Psoas muscle (tissue), 8 donors: ENCODE measurements at places on chromosomes 16 and 17.

DNA sequence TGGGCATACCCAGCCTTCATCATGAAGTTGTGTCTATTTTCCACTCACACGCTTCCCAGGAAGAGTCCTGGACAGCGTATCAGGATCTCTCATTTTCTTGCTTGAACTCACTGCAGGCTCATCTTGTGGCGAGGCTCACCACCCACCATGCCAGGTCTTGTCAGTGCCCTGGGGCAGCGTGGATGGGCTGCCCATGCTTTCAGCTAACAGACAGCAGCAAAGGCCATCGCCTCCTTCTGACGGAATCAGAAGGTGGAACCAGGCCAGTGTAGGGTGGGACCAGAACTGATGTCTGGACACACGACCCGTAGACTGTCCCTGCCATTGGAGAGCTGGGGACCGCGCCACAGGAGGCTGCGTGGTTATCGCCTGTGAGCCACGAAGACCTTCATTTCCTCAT lies 169.4 kb downstream of the FOXL1 start:
- DNase-seq: no peak

DNA sequence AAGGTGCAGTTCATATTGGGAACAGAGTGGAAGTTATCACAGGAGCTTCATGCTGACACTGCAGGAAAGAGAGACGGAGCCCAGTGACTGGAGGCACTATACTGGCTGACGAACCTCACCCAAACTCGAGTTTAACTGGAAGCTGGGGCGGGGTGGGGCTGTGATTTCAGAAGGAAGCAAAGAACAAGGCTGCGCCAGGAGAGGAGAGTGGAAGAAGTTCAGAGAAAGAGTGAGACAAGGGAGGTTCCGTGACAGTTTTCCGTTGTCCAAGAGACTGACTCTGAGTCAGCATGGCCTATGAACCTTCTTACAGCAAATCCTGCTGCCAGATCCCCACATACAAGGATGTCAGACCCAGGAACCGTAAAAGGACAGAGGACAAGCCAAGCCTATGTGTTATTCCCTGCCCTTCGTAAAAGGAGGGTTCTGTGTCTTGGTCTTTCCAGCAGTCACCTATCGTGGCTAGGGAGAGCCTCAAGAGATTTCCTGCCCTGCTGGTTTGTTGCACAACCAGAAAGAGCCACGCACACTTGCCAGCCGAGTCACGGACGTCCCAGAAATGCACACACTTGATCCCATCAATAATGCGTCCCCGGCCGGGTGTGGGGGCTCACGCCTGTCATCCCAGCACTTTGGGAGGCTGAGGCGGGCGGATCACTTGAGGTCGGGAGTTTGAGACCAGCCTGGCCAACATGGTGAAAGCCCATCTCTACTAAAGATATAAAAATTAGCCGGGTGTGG lies 5.1 kb downstream of the PITPNA start:
- no peak for DNase-seq

- DNase-seq: no peak
Observed at GRCh38 chr16:78664811-78665772, 565.6 kb downstream of the WWOX start.

DNA sequence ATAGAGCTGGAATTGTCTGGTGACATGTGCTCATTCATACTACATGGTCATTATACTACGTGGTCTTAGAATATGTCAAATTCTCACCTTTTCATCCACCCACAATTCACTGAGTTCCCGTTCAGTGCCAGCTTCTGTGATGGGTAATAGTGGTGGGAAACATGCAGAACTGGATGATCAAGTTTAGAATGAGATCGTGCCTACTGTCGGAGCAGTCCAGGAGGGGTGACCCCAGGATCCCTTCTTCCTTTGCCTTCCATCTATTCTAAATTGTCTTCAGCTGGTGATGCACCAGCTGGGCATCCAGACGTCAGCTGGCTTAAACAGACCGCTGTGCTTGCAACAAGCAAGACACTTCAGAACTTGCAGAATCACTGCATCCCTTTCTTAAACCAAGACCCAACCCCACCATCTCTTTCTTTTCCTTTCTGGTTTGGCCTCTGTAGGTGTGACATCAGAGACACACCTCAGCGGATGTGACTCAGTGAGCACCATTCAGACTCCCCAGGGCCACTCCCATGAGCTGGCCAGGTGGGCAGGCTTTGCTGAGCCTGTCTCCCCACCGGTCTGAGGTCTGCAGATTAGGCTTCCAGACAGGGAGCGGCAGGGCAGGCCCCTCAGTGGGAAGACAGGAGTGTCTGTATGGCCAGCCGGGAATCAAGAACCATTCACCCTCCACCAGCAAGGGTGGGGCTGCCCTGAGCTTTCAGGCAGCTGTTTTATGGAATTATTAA lies 18.1 kb downstream of the C17orf100 start:
- no peak for DNase-seq

DNA sequence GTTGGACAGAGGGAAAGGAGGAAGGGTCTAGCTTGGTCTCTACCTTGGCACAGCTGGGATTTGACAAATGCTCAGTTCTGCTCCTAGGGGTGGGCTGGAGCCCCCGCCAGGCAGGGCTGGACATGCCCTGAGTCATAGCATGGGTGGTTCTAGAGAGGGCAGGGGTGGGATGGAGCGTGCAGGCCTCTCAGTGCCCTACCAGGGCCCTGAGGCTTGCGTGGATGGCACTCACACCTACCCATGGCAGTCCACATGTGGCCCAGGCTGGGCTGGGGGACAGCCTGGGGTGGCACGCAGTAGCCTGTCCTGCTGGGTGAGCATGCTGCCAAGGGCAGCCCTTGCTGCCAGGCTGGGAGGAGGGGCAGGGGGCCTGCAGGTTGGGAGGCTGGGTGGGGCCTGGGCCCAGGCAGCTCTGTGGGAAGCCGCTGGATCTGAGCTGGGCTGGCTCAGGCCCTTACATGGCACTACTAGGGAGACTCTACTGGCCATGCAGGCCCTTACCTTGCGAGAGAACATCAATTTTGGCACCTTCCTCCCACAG lies 11.2 kb downstream of the DOC2B start:
- peak; percentile 49 for DNase-seq

GRCh38 chr16:84667600-84668309 lies 19.4 kb downstream of the KLHL36 start:
- no peak for DNase-seq

GRCh38 chr16:48101069-48101674 lies 54.6 kb downstream of the ABCC12 start:
- no peak for DNase-seq

GRCh38 chr17:1899403-1900000 lies 69.7 kb downstream of the RPA1 start:
- no peak for DNase-seq

- DNase-seq: no peak
Observed at GRCh38 chr17:60077672-60078519, 825 bp downstream of the HEATR6 start.

GRCh38 chr17:19365833-19366636 lies 3.5 kb upstream of the B9D1 start:
- no peak for DNase-seq

- DNase-seq: no peak
Observed at GRCh38 chr17:77312786-77313599, 172.2 kb downstream of the SEC14L1 start.

DNA sequence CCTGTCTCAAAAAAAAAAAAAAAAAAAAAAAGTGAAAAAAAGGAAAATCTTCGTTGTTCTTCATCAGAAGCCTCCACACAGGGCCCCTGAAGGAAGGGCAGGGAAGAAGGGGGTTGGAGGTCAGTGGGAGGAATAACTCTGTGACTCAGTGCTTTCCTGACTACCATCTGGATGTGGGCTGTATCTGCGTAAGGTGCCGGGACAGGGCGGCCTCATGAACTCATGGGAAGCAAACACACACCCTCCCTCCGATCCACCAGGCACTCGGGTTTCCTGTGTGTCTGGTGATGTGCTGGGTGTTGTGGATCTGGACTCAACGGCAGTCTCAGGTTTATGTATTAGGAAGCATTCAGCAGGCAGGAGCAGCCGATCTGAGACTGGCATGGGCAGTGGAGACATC lies 691.6 kb downstream of the WWOX start:
- no peak for DNase-seq

- DNase-seq: no peak
Observed at GRCh38 chr17:7240375-7240774, 1.1 kb upstream of the PHF23 start.

- DNase-seq: no peak
Observed at GRCh38 chr16:3135126-3135715, 392 bp downstream of the ZNF213 start.

GRCh38 chr16:49474741-49475140 lies 101.1 kb downstream of the C16orf78 start:
- DNase-seq: peak; percentile 39

GRCh38 chr17:16593356-16594102 lies 24.5 kb upstream of the ZNF287 start:
- DNase-seq: no peak

GRCh38 chr16:75112734-75113491 lies 3.7 kb downstream of the LDHD start:
- no peak for DNase-seq

- DNase-seq: no peak
Observed at GRCh38 chr17:51933647-51934046, 224.9 kb downstream of the CA10 start.

GRCh38 chr17:4583782-4584100 lies 588 bp upstream of the SMTNL2 start:
- DNase-seq: peak; percentile 79

DNA sequence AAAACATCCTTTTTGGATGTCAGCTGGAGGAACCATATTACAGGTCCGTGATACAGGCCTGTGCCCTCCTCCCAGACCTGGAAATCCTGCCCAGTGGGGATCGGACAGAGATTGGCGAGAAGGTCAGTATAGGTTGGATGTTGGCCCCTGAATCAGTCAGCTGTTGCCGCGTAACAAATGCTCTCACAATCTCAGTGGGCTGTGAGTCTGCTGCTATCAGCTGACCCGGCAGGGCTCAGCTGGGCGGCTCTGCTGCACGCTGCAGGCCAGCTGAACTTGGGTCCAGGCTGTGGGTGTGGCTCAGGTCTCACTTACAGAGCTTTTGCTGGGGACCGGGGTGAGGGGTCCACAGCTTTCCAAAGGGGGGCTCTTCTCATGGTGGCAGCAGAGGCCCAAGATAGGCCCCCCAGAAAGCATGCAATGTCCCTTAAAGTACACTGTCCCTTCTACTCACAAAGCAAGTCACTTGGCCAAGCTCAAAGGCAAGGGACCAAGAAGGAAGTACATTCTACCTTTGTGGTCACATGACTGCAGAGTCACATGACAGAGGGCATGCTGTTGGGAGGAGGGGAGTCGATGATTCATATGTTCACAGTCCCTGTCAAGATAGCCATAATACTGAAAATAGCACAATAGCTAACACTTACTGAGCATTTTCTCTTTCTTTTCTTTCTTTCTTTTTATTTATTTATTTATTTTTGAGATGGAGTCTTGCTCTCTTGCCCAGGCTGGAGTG lies 134.2 kb downstream of the ABCC1 start:
- no peak for DNase-seq

DNA sequence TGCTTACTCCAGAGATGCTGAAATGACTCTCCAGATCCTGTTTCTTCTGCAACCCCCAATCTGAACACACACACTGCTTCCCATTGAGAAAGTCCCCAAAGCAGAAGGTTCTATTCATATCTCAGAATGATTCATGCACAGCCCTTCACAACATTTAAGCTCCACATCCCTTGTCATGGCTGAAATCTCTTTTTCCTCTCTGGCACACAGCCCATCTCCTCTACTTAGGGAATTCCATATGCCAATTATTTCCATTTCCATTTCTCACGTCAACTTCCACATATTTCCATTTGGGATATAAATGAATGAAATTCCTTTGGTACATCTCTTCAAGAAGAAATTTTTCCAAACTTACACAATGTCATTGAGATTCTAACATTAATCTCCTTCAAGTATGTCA lies 119.6 kb downstream of the CDH11 start:
- DNase-seq: no peak

DNA sequence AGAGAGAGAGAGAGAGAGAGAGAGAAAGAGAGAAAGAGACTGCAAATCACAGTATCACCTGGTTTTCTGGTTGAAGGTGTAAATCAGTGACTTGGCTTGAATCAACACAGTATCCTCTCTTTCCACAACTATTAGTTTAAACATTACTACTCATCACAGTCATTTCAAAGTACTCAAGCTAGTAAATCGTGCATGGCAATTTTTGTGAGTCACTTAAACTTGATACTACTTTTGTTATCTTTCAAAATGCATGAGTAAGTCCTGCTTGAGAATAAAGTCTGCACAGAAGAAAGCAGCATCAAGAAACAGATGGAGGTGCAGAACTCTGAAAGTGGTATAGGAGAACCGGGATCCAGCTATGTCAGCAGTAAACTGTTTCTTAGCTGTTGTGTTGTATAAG lies 535.4 kb downstream of the CDH8 start:
- DNase-seq: no peak

DNA sequence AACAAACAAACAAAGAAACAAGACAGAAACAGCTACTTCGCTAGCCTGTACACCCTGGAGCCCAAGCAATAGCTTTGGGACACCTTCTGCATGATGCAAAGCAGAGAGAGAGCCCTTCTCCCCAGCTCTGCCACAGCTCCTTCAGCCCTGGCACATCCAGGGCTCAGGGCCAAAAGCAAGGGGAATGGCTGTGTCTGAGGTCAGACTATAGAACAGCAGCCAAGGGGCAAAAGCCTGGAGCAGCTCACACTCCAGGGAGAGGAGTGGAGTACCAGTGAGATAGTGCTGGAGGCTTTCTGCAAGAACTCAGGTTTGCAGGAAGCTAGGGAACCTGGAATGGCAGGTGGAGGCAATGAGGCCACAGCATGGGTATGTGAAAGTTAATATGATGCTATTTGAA lies 11.6 kb upstream of the SEPHS2 start:
- no peak for DNase-seq

GRCh38 chr17:55420776-55421178 lies 858 bp downstream of the MMD start:
- DNase-seq: peak; percentile 42

DNA sequence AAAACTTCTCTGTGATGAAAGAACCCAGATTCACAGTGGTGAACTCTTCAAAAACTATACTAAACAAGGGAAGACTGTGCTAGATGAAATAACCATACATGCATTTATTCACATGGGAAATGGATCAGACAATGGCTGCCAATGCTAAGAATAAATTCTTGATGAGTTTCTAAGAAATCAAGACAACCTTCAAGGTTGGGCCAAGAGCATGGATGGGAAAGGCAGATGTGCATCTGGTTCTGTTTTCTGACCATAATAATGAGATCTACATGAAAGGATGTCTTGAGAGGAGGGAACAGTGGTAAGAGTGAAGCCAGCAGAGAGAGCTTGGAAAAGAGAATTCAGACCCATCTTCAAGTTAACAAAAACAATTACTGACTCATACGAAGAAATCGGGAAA lies 31.4 kb downstream of the ANKRD11 start:
- DNase-seq: no peak

GRCh38 chr17:43694081-43694870 lies 32.6 kb upstream of the MEOX1 start:
- peak; percentile 66 for DNase-seq

DNA sequence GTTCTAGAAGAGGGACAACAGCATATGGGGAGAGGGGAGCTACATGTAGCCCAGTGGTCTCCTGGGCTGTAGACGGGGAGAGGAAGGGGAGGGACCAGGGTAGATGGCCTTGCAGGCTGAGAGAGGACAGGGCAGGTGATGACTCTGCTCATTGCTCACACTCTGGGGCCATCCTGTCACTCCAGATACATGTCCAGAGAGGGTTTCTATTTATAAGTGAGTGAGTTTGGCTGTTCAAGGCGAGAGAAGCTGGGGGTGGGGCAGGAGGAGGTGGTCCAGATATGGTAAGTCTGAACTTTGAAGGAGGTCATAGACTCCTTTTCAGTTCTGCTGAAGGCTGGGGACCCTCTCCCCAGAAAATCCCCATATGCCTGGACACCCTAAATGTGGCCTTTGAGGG lies 22.2 kb downstream of the CACNA1G start:
- DNase-seq: no peak

- DNase-seq: no peak
Observed at GRCh38 chr17:71184716-71185115, 936.1 kb upstream of the SOX9 start.
